ENCODE measurements at places on chromosomes 5 and 9. TPM values are rescaled to one million over a fixed set of nuclear protein-coding genes. Genes with fewer than 3 reads are reported as not detected.

Gene ACOT12
- total RNA-seq, result not detected

Gene ADGRV1
- total RNA-seq, result 155 TPM

Gene CTSV
- 1.0 TPM for total RNA-seq

Gene CER1
- not detected for total RNA-seq

Gene ALDH1B1
- total RNA-seq, result 32.6 TPM

Gene FST
- 2.6 TPM for total RNA-seq

Gene SLC34A3
- 0.33 TPM for total RNA-seq

Gene C9orf50
- total RNA-seq, result not detected

Gene PCDHGB6
- 11.4 TPM for total RNA-seq

Gene MED7
- 19.8 TPM for total RNA-seq

Gene FAM81B
- total RNA-seq, result 5.9 TPM

Gene KCNIP1
- total RNA-seq, result 0.54 TPM

Gene CARTPT
- 3.9 TPM for total RNA-seq

Gene PCDHA13
- total RNA-seq, result 3.5 TPM

Gene SPATA31C1
- total RNA-seq, result not detected

Gene ANKRA2
- total RNA-seq, result 81.0 TPM

Gene TIFAB
- not detected for total RNA-seq

Gene SHISAL2B
- not detected for total RNA-seq

Gene ACTBL2
- total RNA-seq, result not detected

Gene CXCL14
- 57.0 TPM for total RNA-seq

Gene CLPTM1L
- 161 TPM for total RNA-seq

Gene SLC4A9
- total RNA-seq, result 0.29 TPM

Data from thyroid gland (tissue), 4 donors.